ENCODE measurements at places on chromosomes 1 and 21. TPM values are rescaled to one million over a fixed set of nuclear protein-coding genes. Genes with fewer than 3 reads are reported as not detected.

The ATP6V1G3 gene
- not detected for total RNA-seq

The SERPINC1 gene
- total RNA-seq = 0.61 TPM

The LDLRAD1 gene
- total RNA-seq = not detected

The PROX1 gene
- 0.13 TPM for total RNA-seq

The BMP8A gene
- not detected for total RNA-seq

The DAB1 gene
- not detected for total RNA-seq

- H3K36me3 ChIP-seq = no peaks in the 10 kb centered on the region
- H3K27ac ChIP-seq = no peak overlapping the region
- no peaks in the 10 kb centered on the region for H3K4me1 ChIP-seq
- no peak overlapping the region for H3K4me3 ChIP-seq
- no peak for DNase-seq
- H3K27me3 ChIP-seq = peaks cover 8% of the 10 kb centered on the region
Observed at GRCh38 chr1:24557220-24557619, 1.3 kb downstream of the NCMAP start.

GRCh38 chr1:85708829-85709227 is 595 bp upstream of the ZNHIT6 start:
- no peaks in the 10 kb centered on the region for H3K36me3 ChIP-seq
- H3K27ac ChIP-seq = peak overlapping the region; percentile 69
- DNase-seq = no peak
- H3K4me1 ChIP-seq = no peaks in the 10 kb centered on the region

DNA sequence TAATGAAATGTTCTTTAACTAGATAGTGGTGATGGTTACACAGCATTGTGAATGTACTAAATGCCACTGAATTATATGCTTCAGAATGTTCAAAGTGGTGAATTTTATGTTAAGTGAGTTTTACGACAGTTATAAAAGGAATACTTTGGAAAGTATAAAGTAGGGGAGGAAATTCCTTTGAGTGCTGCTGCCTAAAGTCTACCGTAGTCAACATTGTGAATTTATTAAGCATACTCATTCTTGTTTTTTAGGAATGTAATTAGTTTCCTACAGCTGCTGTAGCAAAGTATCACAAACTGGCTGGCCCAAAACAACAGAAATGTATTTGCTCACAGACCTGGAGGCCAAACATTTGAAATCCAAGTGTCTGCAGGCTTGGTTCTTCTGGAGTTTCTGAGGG is 73.0 kb downstream of the SWT1 start:
- H3K36me3 ChIP-seq = no peaks in the 10 kb centered on the region
- DNase-seq = no peak
- H3K4me1 ChIP-seq = no peaks in the 10 kb centered on the region
- no peak overlapping the region for H3K27ac ChIP-seq
- no peaks in the 10 kb centered on the region for H3K27me3 ChIP-seq
- H3K4me3 ChIP-seq = no peak overlapping the region

DNA sequence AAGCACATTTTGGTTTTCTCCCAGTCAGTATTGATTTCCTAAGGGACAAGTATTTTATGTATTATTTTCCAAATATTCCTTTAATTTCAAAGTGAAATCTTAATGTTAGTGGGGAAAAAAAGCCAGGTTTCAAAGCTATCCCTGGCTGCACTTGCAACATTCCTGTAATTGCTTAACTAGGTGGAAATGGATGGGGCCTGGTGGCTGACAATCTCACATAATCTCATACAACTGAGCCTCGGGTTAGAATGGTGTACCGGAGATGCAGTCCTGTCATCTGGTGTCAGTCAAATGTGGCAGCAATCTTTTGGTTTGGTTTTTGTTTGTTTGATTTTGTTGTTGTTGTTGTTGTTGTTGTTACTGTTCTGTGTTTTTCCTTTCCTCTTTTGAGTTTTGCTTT is 46.1 kb downstream of the KDM1A start:
- H3K36me3 ChIP-seq = peaks cover 11% of the 10 kb centered on the region
- no peaks in the 10 kb centered on the region for H3K4me1 ChIP-seq
- H3K4me3 ChIP-seq = no peak overlapping the region
- H3K27me3 ChIP-seq = no peaks in the 10 kb centered on the region
- DNase-seq = no peak
- no peak overlapping the region for H3K27ac ChIP-seq

DNA sequence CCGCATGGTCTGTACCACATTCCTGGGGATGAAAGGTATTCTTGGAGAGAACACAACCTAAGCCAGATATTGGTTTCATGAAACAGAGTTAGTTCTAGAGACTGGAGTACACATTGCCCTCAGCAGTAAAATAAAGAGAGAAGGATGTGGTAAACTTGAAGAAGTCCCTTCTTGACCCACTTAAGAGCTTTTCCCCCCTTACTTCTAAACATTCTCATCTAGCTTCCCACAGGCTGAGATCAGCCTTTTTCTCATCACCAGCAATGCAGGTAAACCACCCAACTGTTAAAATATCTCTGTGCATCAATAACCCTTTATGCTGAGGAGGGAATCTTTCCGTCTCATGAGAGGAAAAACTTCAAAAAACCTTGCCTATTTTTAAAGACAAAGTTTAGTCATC is 62.6 kb downstream of the SUSD4 start:
- no peaks in the 10 kb centered on the region for H3K4me1 ChIP-seq
- no peak overlapping the region for H3K27ac ChIP-seq
- DNase-seq = no peak
- H3K4me3 ChIP-seq = no peak overlapping the region

DNA sequence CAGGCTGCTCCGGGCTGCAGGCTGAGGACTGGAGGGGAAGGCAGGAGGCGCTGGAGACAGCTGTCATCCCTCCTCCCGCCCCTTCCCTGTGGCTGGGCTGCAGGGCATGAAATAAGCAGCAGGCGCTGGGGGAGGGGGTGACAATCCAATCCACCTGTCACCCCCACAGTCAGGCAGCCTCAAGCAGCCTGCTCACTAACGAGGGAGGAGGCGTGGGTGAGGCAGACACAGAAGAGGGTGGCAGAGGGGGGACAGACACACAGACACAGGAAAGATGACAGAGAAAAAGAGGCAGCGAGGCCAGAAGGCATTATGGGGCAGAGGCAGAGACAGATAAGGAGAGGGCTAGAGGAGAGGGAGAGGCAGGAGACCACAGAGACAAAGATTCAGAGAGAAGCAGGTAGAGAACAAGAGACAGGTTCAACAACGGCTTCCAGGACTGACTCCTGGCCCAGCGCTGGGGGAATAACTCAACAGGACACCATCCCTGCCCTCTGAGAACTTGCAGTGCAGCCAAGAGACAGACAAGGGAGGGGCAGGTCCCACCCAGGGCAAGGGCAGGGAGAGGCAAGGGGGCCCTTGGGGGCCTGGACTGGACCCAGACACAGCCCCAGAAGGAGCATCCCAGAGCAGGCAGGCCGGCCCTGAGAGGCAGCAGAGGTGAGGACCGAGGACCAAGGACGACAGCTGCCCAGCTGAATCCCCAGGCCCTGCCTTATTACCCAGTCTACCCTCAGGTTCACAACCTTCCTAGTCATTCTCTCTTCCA is 11.2 kb downstream of the MEF2D start:
- H3K27ac ChIP-seq = peak overlapping the region; percentile 96
- peaks cover 86% of the 10 kb centered on the region for H3K4me1 ChIP-seq
- H3K27me3 ChIP-seq = no peaks in the 10 kb centered on the region

GRCh38 chr21:44700101-44701022 is 3.4 kb downstream of the KRTAP10-12 start:
- no peaks in the 10 kb centered on the region for H3K4me1 ChIP-seq
- H3K36me3 ChIP-seq = no peaks in the 10 kb centered on the region
- no peak for DNase-seq
- H3K4me3 ChIP-seq = no peak overlapping the region
- no peak overlapping the region for H3K27ac ChIP-seq
- H3K27me3 ChIP-seq = peaks cover 2% of the 10 kb centered on the region

DNA sequence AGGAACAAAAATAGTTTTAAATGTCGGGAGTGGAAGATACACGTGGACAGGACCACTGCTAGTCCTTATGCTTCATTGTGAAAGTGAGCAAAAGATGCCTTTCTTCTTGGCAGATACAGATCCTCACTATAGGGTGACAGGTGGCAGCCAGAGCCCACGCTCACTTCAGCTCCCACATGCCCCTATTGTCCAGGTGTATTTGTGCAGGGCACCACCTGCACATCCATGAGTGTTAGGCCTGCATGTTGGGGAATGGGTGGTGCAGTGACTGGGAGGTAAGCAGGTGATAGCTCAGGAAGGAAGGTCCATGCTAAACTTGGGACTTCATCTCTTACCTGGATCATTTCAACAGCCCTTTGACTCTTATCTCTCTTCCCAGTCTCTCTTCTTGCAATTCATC is 27.4 kb downstream of the SLC5A9 start:
- H3K27me3 ChIP-seq = no peaks in the 10 kb centered on the region
- DNase-seq = no peak
- H3K27ac ChIP-seq = no peak overlapping the region
- H3K4me3 ChIP-seq = no peak overlapping the region
- no peaks in the 10 kb centered on the region for H3K4me1 ChIP-seq

DNA sequence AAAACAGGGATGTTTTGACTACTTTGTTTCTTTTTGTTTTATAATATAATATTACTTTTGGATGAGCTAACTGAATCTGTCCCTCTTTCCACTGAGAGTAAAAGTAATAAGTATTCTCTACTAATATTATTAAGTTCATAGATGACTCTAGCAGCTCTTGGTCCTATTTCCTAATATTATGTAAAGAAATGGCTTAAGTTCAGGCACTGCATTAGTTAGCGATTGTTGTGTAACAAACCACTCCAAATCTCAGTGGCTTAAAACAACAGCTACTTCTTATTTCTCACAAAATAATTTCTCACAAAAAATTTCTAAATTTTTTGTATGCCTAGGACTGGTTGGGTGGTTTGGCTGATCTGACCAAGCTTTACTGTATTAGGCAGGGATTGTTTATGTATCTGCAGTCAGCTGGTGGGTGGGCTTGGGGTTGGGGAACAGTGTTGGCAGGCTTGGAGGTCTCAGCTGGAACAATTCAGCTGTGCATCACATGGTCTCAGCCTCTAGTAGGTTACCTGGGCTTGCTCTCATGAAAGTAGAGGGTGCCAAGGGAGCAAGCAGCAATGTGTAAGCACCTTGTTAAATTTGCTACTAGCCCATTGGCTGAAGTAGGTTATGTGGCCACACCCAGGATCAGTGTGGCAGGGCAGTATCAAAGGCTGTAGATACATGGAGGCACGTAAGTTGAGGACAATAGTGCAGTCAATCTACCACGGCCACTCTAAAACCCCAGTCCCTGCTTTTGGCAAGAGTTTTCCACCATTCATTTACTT is 8.8 kb upstream of the CCT8 start:
- H3K4me3 ChIP-seq = no peak overlapping the region
- no peaks in the 10 kb centered on the region for H3K36me3 ChIP-seq
- H3K4me1 ChIP-seq = peaks cover 16% of the 10 kb centered on the region
- no peak for DNase-seq
- no peaks in the 10 kb centered on the region for H3K27me3 ChIP-seq
- H3K27ac ChIP-seq = no peak overlapping the region

GRCh38 chr1:24261977-24262376 is 57.2 kb upstream of the GRHL3 start:
- no peaks in the 10 kb centered on the region for H3K4me1 ChIP-seq
- DNase-seq = no peak
- H3K27me3 ChIP-seq = peaks cover 4% of the 10 kb centered on the region
- no peak overlapping the region for H3K4me3 ChIP-seq
- H3K27ac ChIP-seq = no peak overlapping the region

DNA sequence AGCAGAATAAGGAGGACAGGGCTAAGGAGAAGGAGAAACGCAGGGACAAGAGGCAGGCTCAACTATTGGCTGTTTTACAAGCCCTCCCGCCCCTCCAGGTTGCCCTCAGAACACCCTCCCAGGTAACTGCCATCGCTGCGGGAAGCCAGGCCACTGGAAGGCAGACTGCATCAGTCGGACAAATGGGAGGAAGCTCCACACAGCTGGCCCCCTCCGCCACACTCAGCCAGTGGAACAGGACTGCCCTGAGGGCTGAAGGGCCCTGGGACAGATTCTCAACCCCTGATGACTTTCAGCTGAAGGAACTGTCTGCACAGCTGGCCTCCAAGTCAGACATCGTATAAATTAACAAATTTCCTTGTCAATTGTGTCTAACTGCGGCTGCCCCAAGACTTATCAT is 21.8 kb downstream of the LRRC3 start:
- no peaks in the 10 kb centered on the region for H3K4me1 ChIP-seq
- H3K36me3 ChIP-seq = no peaks in the 10 kb centered on the region
- H3K27ac ChIP-seq = no peak overlapping the region

DNA sequence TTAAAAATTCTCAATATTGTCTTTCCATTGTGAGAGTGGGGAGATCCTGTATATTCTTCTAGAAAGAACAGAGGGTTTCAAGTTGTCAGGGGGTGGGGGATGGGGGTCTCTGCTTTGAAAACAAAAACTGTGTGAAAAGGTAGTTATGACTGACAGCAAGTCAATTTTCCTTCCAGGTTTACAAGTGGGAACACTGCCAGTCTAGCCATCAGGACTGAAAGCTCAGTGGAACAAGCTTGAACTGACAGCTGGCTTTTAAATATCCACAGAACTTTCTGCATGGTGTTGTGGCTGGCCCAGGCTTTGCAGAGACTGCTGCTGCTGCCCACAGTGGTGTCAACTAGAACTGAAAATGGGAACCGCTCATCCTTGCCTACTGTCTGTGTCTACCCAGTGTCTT is 162.6 kb downstream of the TNR start:
- no peak for DNase-seq
- H3K4me1 ChIP-seq = no peaks in the 10 kb centered on the region

- no peaks in the 10 kb centered on the region for H3K4me1 ChIP-seq
- peak overlapping the region; percentile 87 for H3K4me3 ChIP-seq
- DNase-seq = no peak
- no peaks in the 10 kb centered on the region for H3K27me3 ChIP-seq
- peak overlapping the region; percentile 86 for H3K27ac ChIP-seq
- H3K36me3 ChIP-seq = peaks cover 8% of the 10 kb centered on the region
Observed at GRCh38 chr1:156766298-156767100, 836 bp upstream of the PRCC start.

DNA sequence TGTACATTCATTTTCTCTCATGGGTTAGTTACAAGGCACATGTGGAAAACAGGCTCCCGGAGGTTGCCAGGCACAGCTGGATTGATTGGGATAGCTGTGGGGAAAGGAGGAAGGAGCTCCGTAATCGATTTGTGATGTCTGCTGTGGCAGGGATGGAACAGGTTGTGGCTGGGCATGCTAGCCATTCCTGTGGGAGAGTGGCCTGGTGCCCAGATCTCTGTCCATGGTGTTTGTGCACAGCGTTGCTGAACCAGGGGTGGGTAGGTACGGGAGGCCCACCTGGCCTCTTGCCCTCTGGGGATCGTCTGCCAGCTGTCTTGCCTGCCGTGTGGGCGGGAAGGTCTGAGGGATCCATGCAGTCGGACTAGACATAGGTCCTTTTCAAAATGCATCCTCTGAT is 302.8 kb upstream of the VAMP3 start:
- no peaks in the 10 kb centered on the region for H3K27me3 ChIP-seq
- no peak for DNase-seq
- no peaks in the 10 kb centered on the region for H3K36me3 ChIP-seq
- no peak overlapping the region for H3K4me3 ChIP-seq
- H3K27ac ChIP-seq = no peak overlapping the region
